ENCODE measurements at places on chromosomes 2 and 18.

GRCh38 chr18:48085781-48086487 is 155.5 kb upstream of the SMAD2 start:
- DNase-seq, result no peak

DNA sequence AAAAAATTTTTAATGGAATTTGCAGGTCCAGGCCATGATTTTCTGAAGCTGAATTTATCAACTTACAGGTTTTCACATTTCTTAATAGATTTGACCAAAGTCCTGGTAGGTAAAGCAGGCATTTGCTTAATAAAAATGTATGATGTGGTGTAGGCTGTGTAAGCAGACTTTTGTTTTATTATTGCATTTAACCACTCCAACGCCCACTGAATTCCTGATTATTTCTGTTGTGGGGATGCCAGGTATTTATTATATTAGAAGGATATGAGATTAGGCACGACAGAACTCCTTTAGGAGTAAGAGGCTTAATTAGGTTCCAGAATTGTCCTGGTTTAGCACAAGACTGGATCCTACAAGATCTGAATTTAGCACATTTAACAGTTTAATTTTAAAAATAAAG is 111.1 kb downstream of the ADCYAP1 start:
- no peak for DNase-seq

DNA sequence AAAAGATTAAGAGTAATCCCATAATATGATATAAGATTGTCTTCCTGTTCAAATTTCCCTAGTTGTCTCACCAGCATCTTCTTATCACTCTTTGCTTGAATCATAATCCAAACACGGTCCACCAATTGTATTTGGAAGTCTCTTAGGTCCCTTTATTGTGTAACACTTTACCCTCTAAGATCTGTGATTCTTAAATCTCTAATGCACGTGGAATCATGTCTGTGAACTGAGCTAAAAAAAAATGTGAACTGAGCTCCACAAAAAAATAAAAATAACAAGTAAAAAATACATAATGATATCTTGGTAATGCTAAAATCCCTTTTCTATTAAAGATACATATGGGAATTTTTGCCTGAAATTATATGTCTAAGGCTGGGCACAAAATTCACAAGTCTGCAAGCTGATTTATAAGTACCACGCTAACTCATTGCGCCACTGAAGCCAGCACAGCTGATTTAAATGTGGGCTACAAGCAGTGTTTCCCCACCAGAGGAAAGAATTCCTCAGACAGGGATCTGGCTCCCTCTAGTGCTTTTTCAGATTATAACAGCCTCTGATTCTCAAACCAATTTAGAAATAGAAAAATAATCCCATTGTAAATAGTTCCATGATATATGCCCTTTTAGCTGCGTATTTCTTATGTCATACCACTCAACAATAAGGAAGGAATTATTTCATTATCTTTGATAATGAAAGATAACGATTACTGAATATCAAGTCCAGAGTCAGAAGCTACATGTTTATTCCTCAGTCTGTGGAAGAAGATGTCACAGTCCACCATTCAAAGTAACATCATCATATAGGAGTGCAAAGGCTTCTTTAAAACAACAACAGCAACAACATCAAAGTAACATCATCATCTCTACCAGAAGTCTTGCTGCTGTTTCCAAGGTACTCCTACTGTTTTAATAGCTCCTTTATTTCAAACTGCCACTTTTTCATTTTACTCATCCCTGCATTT is 22.9 kb downstream of the RBM43 start:
- DNase-seq, result peak; percentile 49

- DNase-seq, result peak; percentile 37
Measured at GRCh38 chr2:242060212-242060835, 190.8 kb downstream of the RTP5 start.

DNA sequence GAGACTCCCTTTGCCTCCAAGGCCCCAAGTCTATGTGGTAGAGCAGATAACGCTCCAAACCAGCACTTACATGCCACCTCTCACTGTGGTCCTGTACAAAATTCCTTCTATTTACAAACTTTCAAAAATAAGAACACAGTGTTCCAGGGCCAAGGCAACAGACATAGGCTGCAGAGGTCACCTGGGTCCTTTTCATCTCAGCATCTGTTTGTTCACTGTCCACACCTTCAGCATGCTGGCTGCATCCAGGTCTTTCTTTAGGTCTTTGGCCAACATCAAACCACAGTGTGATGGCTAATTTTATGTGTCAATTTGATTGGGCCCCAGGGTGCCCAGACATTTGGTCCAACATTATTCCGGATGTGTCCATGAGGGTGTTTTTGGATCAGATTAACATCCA is 20.0 kb upstream of the INO80C start:
- DNase-seq, result no peak

Data from non-pigmented ciliary epithelial cell (primary cell).